ENCODE measurements at places on chromosomes 5 and 9. TPM values are rescaled to one million over a fixed set of nuclear protein-coding genes. Genes with fewer than 3 reads are reported as not detected.

Gene LECT2
- polyA plus RNA-seq = not detected

Gene OCLN
- polyA plus RNA-seq = 23.0 TPM

Gene SRA1
- polyA plus RNA-seq = 45.5 TPM

Gene HNRNPH1
- polyA plus RNA-seq = 185 TPM

Gene ST8SIA4
- 9.2 TPM for polyA plus RNA-seq

Gene INSL4
- not detected for polyA plus RNA-seq

Gene PHF24
- 0.10 TPM for polyA plus RNA-seq

Gene HSD17B4
- 367 TPM for polyA plus RNA-seq

Gene NTMT1
- polyA plus RNA-seq = 54.7 TPM

Gene KYAT1
- 5.0 TPM for polyA plus RNA-seq

Gene PCDHGA2
- 0.39 TPM for polyA plus RNA-seq

Gene ZNF483
- polyA plus RNA-seq = 0.14 TPM

Gene SIT1
- polyA plus RNA-seq = 1.9 TPM

Gene PCDH1
- 18.2 TPM for polyA plus RNA-seq

Gene FOXD4
- polyA plus RNA-seq = 0.53 TPM

Gene KIF4B
- 0.01 TPM for polyA plus RNA-seq

Gene UBE2B
- polyA plus RNA-seq = 89.3 TPM

Gene GALT
- 23.9 TPM for polyA plus RNA-seq

Gene PRDM9
- not detected for polyA plus RNA-seq

Gene GLRA1
- not detected for polyA plus RNA-seq

Gene HTR1A
- polyA plus RNA-seq = not detected

Gene PRUNE2
- 5.1 TPM for polyA plus RNA-seq

Gene CKMT2
- 1.2 TPM for polyA plus RNA-seq

Gene PCDHGA5
- 0.32 TPM for polyA plus RNA-seq

Gene LCP2
- 127 TPM for polyA plus RNA-seq

Gene ANKRD31
- 0.06 TPM for polyA plus RNA-seq

Gene ECSCR
- 24.6 TPM for polyA plus RNA-seq

Gene TRIM7
- polyA plus RNA-seq = 3.6 TPM

Gene PKD2L2
- not detected for polyA plus RNA-seq

Gene OR1Q1
- not detected for polyA plus RNA-seq

Gene SLC25A46
- 14.6 TPM for polyA plus RNA-seq

Gene SLC23A1
- 0.32 TPM for polyA plus RNA-seq

Gene TCF7
- 3.1 TPM for polyA plus RNA-seq

Gene FRMD3
- 1.6 TPM for polyA plus RNA-seq

Gene PCDHGA4
- polyA plus RNA-seq = 0.48 TPM

Gene FAM169A
- 0.30 TPM for polyA plus RNA-seq

Gene PCDHA10
- polyA plus RNA-seq = 0.02 TPM

Gene SLC46A2
- polyA plus RNA-seq = 18.5 TPM

Gene LRRC70
- polyA plus RNA-seq = 7.4 TPM

Gene OMD
- polyA plus RNA-seq = 0.30 TPM

Gene PDE8B
- polyA plus RNA-seq = 1.6 TPM

Gene IRX1
- polyA plus RNA-seq = 4.5 TPM

Gene FBLL1
- polyA plus RNA-seq = 0.18 TPM

Gene C9orf153
- 0.02 TPM for polyA plus RNA-seq

Gene ZNF484
- 1.9 TPM for polyA plus RNA-seq

Gene SCGB3A2
- polyA plus RNA-seq = 914 TPM

Gene GPR151
- polyA plus RNA-seq = not detected

Gene SPAG8
- polyA plus RNA-seq = 5.8 TPM

Gene NEK6
- 19.0 TPM for polyA plus RNA-seq

Gene S1PR3
- 2.8 TPM for polyA plus RNA-seq

Gene PCDHA4
- 0.41 TPM for polyA plus RNA-seq

Gene CCDC183
- polyA plus RNA-seq = 0.38 TPM

Gene MLLT3
- polyA plus RNA-seq = 7.1 TPM

Gene LCN6
- polyA plus RNA-seq = 12.3 TPM

Gene HK3
- 260 TPM for polyA plus RNA-seq

Gene SPATA31C1
- not detected for polyA plus RNA-seq

Gene MVB12B
- polyA plus RNA-seq = 12.4 TPM

Gene PAEP
- 0.98 TPM for polyA plus RNA-seq

Gene NAA35
- 10.7 TPM for polyA plus RNA-seq

Gene SMIM33
- 0.17 TPM for polyA plus RNA-seq

Data from lung (tissue), 17 donors.